ENCODE measurements at places on chromosomes 11 and 22. TPM values are rescaled to one million over a fixed set of nuclear protein-coding genes. Genes with fewer than 3 reads are reported as not detected.

The PAX6 gene
- total RNA-seq: 17.3 TPM

The RAG1 gene
- total RNA-seq: 0.18 TPM

The NPAS4 gene
- 0.11 TPM for total RNA-seq

The MMP1 gene
- 1.9 TPM for total RNA-seq

The C11orf98 gene
- 116 TPM for total RNA-seq

The CHRM4 gene
- total RNA-seq: not detected

The PDGFD gene
- total RNA-seq: not detected

The LAMTOR1 gene
- total RNA-seq: 90.6 TPM

The OR8D1 gene
- not detected for total RNA-seq

The PGM2L1 gene
- 8.1 TPM for total RNA-seq

The OR10D3 gene
- not detected for total RNA-seq

The MUC6 gene
- not detected for total RNA-seq

The ZNRD2 gene
- 77.3 TPM for total RNA-seq

The JAML gene
- total RNA-seq: not detected

The C11orf65 gene
- total RNA-seq: 0.29 TPM

The RASSF10 gene
- 3.4 TPM for total RNA-seq

The LRRC32 gene
- total RNA-seq: 0.18 TPM

The CCDC87 gene
- not detected for total RNA-seq

The OR2AT4 gene
- under 0.01 TPM for total RNA-seq

The CCDC15 gene
- 5.8 TPM for total RNA-seq

The HPX gene
- total RNA-seq: not detected

The GSTT2 gene
- total RNA-seq: not detected

The EIF4ENIF1 gene
- 6.8 TPM for total RNA-seq

The SLCO2B1 gene
- 0.51 TPM for total RNA-seq

The LRRC4C gene
- not detected for total RNA-seq

The GNAZ gene
- 7.7 TPM for total RNA-seq

The C11orf58 gene
- 172 TPM for total RNA-seq

The MRGPRX3 gene
- not detected for total RNA-seq

All from Daoy (cell line).